Naive thymus-derived CD4-positive, alpha-beta T cell (primary cell): ENCODE measurements at places on chromosomes 6 and 20. TPM values are rescaled to one million over a fixed set of nuclear protein-coding genes. Genes with fewer than 3 reads are reported as not detected.

The LRRN4 gene
- total RNA-seq = not detected

The SPO11 gene
- not detected for total RNA-seq

The OTOR gene
- total RNA-seq = not detected

The GGTLC1 gene
- total RNA-seq = not detected

DNA sequence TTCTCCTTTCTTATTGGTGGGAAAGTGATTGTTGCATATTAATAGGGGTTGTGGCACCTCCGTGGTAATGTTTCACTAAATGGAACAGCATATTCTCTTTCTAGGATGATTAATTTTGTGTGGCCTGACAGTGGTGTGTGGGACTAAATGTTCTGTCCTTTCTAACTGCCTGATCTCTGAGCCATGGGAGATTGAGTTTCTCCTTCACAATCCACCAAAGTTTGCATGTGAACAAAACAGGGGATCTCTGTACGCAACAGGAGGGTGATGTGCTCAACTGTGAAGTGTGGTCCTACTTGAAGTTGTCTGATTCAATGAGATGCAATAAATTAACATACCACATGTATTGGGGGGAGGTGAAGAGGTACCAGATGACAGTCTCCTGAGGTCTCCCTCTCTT, 19.3 kb downstream of the BCAS1 start:
- no peak overlapping the region for H3K4me3 ChIP-seq
- no peaks in the 10 kb centered on the region for H3K27me3 ChIP-seq
- no peak overlapping the region for H3K27ac ChIP-seq
- H3K36me3 ChIP-seq = no peaks in the 10 kb centered on the region
- no peaks in the 10 kb centered on the region for H3K4me1 ChIP-seq

DNA sequence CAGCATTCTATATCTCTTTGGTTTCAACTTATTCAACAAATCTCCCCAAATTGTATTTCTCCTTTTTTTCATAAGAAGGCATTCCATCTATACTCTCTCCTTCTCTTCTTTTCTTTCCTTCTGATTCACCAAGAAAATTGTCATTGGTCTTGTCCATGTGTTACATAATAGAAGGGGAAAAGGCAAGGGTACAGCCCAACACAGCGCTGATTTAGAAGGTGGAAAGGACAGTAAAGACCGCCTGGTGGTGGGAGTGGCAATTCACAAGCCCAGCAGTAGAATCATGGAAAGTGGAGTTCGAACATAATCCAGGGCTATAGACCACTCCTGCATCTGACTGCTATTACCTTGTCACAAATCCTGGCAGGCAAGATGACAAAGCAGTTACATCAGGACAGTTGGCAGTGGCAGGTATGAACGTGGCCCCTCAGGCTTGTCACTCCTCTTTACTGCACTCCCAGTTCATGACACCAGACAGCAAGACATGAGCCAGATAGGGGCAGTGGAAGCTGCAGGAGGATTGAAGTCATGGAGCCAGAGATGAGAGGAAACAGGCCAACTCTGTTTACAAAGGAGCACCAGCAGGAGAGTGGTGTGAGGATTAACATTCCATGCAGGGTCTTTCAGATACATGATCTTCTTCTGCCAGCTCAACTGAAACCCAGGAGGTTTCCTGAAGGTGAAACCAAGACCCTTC, 2.1 kb upstream of the TNFAIP3 start:
- no peak for DNase-seq
- H3K36me3 ChIP-seq = no peaks in the 10 kb centered on the region
- peak overlapping the region; percentile 10 for H3K27ac ChIP-seq
- H3K27me3 ChIP-seq = no peaks in the 10 kb centered on the region

GRCh38 chr6:32947552-32948465, 5.1 kb downstream of the HLA-DMA start:
- H3K4me1 ChIP-seq = peaks cover 32% of the 10 kb centered on the region
- DNase-seq = peak; percentile 45
- H3K36me3 ChIP-seq = no peaks in the 10 kb centered on the region

DNA sequence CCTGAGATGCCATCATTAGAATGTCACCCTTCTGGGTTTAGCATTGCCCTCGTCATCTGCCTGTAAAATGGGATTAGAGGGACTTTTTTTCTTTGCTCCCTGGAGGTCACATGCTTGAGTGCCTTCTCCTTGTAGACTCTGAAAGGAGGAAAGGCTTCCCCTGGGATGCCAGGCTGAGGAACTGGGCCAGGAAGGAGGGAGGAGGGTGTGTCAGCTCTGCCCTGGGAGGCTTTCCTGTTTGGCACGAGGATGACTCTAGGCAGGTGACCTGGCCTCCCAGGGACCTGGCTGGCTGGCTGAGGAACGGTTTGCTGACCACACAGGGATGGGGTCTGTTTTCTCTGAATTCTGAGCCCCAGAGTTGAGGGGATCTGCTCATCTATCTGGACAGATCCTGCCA, 137.9 kb upstream of the RNF24 start:
- no peaks in the 10 kb centered on the region for H3K36me3 ChIP-seq
- no peak for DNase-seq
- H3K27ac ChIP-seq = no peak overlapping the region
- H3K4me3 ChIP-seq = no peak overlapping the region

DNA sequence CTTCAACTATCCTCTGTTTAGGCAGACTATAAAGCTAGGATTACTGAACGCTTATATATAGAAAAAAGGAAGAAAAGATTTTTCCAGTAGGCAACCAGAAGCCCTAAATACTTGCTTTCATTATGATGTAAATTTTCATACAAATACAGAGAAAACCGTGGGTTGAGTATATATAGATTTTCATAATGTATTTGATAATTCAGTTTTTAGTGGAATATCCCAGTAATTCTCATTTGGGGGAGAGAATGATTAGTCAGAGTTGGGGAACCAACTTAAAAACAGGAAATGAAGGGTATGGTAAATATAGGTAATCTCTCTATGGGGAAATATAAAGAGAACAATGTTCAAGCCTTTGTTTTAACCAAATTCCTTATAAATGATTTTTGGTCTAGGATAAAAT, 154.0 kb upstream of the CITED2 start:
- H3K27me3 ChIP-seq = no peaks in the 10 kb centered on the region
- DNase-seq = no peak
- H3K36me3 ChIP-seq = no peaks in the 10 kb centered on the region
- H3K27ac ChIP-seq = no peak overlapping the region

DNA sequence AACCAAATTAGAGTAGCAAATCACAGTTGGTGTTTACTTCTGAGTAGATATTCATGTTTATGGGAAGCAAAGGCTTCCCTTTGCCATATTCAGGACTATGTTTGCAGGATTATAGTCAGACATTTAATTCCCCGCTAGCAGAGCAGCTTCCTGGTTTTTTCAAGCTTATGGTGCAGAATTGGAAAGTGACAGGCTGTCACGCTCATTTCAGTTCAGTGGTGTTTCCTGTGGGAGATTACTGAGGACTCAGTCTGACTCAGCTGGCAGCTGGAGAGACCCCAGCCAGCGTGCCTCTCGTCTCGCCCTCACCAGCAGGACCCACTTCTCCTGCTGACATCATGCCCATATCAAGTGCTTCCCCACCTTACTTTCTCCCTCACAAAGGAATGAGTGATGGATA, 85.1 kb downstream of the LYRM2 start:
- H3K4me1 ChIP-seq = no peaks in the 10 kb centered on the region
- no peak overlapping the region for H3K4me3 ChIP-seq
- DNase-seq = no peak
- peaks cover 2% of the 10 kb centered on the region for H3K27me3 ChIP-seq

- no peaks in the 10 kb centered on the region for H3K36me3 ChIP-seq
- H3K27me3 ChIP-seq = no peaks in the 10 kb centered on the region
- no peaks in the 10 kb centered on the region for H3K4me1 ChIP-seq
- H3K4me3 ChIP-seq = no peak overlapping the region
- H3K27ac ChIP-seq = no peak overlapping the region
- no peak for DNase-seq
Measured at GRCh38 chr20:14446446-14446845, 109.0 kb upstream of the FLRT3 start.

GRCh38 chr6:30813631-30814145, 69.3 kb upstream of the IER3 start:
- no peak overlapping the region for H3K27ac ChIP-seq
- H3K36me3 ChIP-seq = no peaks in the 10 kb centered on the region
- no peak overlapping the region for H3K4me3 ChIP-seq
- DNase-seq = no peak

DNA sequence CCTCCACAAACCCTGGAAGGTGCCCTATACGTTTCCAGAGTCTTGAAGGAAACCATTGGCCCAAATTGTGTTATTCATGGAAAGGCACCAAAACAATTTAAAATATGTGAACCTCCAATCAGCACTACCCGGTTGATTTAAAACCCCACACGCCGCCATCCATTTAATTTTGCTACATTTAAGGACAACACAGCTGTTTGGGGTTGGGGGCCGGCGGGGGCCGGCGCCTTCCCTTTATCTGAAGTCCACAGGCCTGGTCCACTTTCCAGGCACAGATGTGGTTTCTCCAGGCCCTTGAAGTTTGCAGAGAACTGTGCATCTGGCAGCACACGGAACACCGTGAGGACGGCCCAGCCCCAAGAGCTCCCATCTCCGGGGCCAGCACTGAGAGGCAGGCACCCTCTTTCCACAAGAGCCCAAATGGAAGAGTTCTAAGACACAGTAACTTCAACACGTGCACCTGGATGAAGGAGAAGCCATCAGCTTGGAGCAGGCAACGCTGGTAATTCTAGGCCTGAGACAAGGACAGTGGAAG, 16.8 kb upstream of the FRMD1 start:
- no peak overlapping the region for H3K27ac ChIP-seq
- H3K36me3 ChIP-seq = no peaks in the 10 kb centered on the region
- H3K4me1 ChIP-seq = no peaks in the 10 kb centered on the region
- H3K4me3 ChIP-seq = no peak overlapping the region
- H3K27me3 ChIP-seq = no peaks in the 10 kb centered on the region

DNA sequence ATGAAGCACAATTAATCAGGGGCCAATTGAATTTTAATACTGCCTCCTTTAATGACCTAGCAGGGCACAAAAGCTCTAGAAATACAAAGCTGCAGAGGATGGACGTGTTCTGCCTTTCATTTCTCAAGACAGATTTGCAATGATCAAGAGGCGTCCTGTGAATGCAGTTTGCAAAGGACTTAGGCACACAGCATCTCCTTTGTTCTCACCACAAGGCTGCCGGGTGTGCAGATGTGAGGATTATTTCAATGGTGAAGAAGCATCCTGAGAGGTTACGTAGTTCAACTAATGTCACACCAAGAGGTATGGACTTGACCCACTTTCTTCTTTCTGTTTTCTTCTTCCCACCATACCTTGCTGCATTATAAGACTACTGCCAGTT, 42.9 kb upstream of the SPTLC3 start:
- H3K4me3 ChIP-seq = no peak overlapping the region

GRCh38 chr6:135819665-135820064, 31.8 kb upstream of the PDE7B start:
- no peak overlapping the region for H3K27ac ChIP-seq
- H3K4me3 ChIP-seq = no peak overlapping the region
- no peaks in the 10 kb centered on the region for H3K36me3 ChIP-seq
- H3K27me3 ChIP-seq = no peaks in the 10 kb centered on the region
- no peak for DNase-seq

DNA sequence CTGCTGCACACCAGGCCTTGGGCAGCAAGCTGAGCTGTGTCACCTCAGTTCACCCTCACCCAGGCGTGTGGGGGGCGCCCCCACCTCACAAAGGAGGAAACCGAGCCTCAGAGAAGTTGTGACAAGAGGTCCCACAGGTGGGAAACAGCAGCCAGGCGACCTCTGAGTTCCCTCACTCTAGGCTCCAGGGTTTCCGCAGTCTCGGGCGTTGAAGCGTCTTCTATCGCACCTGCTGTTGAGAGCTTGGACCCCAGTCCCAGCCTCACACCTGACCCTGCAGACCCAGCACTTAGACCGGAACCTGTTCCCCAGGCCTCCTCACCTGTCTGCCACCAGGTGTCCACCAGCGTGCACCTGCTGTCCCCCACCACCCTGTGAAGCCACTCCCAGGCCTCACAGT, 22.3 kb upstream of the APMAP start:
- peaks cover 12% of the 10 kb centered on the region for H3K36me3 ChIP-seq
- H3K4me1 ChIP-seq = no peaks in the 10 kb centered on the region
- no peak overlapping the region for H3K27ac ChIP-seq
- DNase-seq = no peak
- H3K4me3 ChIP-seq = no peak overlapping the region

DNA sequence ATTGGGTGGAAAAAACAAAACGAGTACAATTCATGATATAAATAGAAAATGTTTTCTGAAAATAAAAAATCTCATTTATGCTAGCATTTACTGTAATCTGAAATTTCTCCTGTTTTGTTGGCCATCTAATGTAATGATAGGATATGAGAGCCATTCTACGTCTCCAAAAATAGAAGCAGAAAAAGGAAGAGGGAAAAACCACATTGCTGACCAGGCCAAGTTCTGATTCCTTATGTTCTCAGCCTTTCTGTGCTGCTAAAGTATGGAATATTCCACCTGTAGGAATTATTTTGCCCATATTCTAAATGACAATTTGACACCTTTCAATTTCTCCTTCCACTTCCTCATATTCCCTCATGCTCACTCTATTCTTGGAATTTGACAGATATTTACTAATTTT, 110.2 kb downstream of the TBXT start:
- H3K36me3 ChIP-seq = no peaks in the 10 kb centered on the region
- H3K4me3 ChIP-seq = no peak overlapping the region
- no peak overlapping the region for H3K27ac ChIP-seq
- no peak for DNase-seq

- H3K4me3 ChIP-seq = no peak overlapping the region
- H3K36me3 ChIP-seq = no peaks in the 10 kb centered on the region
- peaks cover 49% of the 10 kb centered on the region for H3K27me3 ChIP-seq
- no peak for DNase-seq
- no peak overlapping the region for H3K27ac ChIP-seq
Measured at GRCh38 chr6:149933461-149933860, 8.4 kb upstream of the ULBP2 start.

DNA sequence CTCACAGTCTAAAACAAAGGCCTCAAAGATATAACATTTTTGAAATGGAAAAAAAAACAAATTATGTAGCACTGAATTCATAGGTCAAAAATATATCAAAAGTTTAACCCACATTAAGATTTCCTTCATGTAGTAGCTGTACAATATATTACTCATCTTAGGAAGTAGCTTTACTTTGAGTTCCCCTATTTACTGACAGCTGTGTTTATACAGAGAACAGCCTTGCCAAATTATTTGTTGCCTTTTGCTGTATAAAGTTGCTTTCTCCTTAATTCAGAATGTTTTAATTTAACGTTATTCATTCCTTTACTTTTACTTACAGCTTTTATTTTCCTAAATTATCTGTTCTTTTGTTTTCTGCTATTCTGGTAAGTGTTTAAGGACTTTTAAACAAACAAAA, 181.0 kb downstream of the COL12A1 start:
- DNase-seq = no peak
- no peak overlapping the region for H3K4me3 ChIP-seq
- H3K36me3 ChIP-seq = no peaks in the 10 kb centered on the region
- no peak overlapping the region for H3K27ac ChIP-seq
- H3K27me3 ChIP-seq = no peaks in the 10 kb centered on the region
- no peaks in the 10 kb centered on the region for H3K4me1 ChIP-seq

- DNase-seq = no peak
- H3K27me3 ChIP-seq = no peaks in the 10 kb centered on the region
- no peaks in the 10 kb centered on the region for H3K36me3 ChIP-seq
- no peaks in the 10 kb centered on the region for H3K4me1 ChIP-seq
- H3K27ac ChIP-seq = no peak overlapping the region
- H3K4me3 ChIP-seq = no peak overlapping the region
Measured at GRCh38 chr6:72748759-72749158, 126.9 kb downstream of the KCNQ5 start.
